CD4-positive, alpha-beta T cell treated with Interleukin-6 for 4 hours (primary cell): ENCODE measurements at places on chromosomes 7 and 10.

DNA sequence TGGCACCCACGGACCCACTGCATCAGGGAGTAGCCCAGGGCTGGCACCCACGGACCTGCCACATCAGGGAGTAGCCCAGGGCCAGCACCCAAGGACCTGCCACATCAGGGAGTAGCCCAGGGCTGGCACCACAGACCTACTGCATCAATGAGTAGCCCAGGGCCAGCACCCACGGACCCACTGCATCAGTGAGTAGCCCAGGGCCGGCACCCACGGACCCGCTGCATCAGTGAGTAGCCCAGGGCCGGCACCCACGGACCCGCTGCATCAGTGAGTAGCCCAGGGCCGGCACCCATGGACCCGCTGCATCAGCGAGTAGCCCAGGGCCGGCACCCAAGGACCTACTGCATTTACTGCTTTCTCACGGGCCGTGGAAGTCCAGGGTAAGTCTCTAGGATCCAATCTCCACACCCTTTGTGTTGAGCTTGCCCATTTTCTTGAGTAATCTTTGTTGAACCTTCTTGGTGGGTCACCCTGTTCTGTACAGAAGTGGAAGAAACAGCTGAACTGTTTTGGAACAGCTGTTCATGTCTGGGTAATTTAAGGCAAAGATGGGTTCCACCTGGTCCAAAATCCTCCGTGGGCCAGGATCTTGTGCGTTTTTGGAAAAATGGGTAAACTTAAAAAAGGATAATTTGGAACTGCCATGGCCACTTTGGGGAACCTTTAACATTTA, 69.0 kb downstream of the VIPR2 start:
- DNase-seq: no peak

DNA sequence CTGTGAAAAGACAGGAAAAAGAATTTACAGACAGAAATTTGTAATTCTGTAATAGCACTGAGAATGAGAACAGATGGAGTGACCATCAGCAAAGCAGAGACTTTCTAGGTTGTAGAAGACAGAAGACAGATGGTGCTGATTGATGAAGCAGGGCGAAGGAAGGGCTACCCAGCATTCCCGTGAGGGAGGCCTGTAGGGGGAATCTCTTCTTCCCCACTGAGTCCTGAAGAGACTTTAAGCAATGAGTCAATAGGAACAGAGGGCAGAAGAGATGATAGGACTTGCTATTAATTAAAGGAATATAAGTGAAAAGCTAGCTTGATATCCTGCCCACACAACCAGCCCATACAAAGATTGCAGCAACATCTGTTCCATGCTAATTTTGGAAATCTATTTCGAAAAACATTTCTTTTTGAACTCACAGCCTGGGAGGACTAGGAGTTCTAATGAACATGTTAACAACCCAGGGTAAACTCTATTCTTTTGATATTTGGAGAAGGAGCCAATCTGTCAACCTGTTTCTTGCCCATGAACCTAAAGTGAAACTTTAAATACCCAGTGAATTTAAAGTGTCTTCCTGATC, 44.1 kb downstream of the RALA start:
- no peak for DNase-seq

- DNase-seq: no peak
Observed at GRCh38 chr10:113142601-113143362, 192.7 kb downstream of the TCF7L2 start.

DNA sequence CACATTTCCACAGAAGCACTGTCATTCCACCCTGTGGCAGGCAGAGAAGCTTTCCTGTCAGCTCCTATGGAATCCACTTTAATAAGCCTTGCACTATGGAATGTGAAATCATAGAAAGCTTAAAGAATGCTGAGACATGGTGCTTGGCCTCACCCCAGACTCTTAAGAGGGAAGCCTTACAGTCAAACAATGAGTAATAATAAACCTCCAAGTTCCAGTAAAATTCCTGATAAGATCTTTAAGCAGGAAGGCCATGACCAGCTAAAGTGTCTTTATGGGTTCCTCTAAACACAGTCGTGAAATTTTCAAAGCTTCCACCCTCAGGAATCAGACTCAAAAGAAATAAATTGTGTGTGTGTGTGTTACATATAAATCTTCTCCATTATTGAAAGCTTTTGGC, 11.9 kb upstream of the TEX36 start:
- DNase-seq: no peak

DNA sequence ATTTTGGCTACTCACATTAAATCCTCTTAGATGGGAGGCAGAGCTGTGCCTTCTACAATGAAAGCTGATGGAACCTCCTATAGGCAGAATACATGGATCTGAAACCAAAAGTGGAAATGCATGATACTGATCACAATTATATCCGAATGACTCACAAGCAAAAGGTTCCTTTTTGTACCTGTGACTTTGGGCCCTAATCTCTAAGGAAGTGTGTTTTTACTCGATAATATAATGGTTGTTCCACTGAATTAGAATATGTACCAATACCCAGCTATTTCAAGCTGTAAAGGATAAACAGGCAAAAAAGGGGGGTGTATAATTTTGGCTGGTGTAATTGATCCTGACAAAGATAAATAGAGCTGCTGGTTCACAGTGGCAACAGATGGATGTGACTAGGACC, 17.6 kb upstream of the LAMB1 start:
- no peak for DNase-seq

DNA sequence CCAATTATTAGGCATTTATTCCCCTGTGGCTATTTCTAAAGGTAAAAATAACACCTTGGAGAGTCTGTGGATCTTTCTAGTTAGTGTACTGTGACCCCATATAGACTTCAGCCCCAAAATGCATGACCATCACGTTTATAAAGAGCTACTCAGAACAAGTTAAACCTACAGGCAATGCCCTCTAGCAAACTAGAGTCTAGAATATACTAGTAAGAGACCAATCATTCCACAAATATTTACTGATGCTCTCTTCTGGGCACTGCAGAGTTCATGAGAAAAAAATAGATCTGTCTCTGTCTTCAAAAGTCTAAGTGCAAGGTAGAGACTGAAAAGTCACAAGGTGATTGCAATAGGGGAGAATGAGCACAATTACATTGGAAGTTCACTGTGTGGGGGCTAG, 20.5 kb upstream of the CALD1 start:
- no peak for DNase-seq

DNA sequence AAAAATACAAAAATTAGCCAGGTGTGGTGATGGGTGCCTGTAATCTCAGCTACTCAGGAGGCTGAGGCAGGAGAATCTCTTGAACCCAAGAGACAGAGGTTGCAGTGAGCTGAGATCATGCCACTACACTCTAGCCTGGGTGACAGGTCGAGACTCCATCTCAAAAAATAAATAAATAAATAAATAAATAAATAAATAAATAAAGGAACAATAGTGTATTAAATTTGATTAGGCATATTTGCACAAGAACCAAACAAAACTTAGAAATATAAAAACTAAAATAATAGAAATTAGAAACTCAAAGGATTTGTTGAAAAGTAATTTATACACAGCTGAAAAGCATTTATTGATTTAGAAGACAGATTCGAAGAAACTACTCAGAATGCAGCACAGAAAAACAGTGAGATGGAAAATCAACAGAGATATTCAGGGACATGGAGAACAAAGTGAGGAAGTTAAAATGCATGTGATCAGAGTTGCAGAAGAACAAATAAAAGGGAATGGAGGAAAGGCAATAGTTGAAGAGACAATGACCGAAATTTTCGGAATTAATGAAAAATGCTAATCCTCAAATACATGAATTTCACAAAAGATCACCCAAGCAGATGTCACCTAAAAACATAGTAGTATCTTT, 17.7 kb downstream of the IFIT3 start:
- no peak for DNase-seq

DNA sequence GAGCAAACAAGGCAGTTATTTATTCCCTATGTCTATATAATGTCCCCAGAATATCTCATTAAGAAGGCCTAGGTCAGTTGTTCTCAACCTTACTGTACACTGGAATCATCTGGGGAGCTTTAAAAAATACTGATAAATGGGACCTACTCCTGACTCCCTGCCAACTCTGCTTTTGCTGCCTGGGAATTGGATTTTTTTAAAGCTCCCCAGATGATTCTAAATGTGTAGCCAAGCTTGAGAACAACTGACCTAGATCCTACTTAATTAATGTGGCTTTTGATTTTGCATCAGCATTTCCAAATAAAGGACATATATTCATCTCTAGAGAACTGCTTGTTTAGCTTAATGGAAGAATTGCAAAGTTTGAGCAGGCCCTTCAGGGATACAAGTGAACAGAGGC, 91.7 kb upstream of the HPS1 start:
- no peak for DNase-seq

DNA sequence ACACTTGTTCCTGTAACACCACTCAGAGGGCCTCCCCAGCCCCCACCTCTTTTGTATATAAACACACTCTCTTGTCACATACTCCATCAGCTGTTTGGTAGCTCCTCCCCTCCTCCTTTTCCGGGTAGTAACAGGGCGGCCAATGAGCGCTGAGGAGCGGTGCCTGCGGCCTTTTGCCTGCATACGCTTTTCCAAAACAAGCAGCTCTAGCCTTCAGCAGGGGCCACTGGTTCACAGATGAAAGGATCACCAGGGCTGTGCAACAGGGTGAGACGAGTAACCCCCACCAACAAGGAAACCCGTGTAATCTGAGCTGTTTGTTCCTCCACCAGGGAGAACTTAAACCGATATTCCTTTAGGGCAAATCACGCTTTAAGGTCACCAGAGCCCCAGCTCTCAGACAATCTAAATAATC, 3.9 kb downstream of the UBE2H start:
- DNase-seq: peak; percentile 82

GRCh38 chr7:7002418-7003062, 176.5 kb upstream of the CCZ1B start:
- DNase-seq: no peak

DNA sequence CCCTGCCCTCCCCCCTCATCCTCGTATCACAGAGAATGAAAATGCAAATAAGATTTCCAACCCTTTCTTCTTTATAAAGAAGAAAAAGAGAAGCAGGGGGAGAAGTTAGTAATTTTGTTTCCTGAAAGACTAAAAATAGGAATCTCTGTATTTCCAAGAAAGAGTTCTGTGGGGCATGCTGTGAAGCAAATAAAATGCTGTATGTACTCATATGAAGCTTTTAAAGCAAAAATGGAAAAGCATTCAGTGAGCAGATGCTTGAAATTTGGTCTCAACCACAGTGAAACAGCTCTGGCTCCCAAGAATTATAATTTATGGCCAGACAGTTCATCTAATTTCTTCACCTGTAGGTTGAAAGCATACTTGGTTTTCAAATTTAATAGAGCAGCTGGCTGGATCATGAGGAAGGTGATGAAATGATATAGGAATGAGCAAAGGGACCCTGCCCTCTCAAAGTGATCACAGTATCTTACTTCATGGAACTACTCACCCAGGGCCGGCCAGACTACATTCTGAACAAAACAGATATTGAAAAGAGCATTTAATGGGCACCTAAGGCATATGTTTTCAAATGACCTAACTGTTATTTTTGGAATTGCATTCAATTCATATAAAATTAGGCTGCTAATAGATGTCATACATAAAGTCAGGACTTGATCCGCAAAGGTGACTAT, 31.4 kb downstream of the SVIL start:
- DNase-seq: no peak

- no peak for DNase-seq
Observed at GRCh38 chr10:3139216-3139910, 33.2 kb downstream of the PITRM1 start.

DNA sequence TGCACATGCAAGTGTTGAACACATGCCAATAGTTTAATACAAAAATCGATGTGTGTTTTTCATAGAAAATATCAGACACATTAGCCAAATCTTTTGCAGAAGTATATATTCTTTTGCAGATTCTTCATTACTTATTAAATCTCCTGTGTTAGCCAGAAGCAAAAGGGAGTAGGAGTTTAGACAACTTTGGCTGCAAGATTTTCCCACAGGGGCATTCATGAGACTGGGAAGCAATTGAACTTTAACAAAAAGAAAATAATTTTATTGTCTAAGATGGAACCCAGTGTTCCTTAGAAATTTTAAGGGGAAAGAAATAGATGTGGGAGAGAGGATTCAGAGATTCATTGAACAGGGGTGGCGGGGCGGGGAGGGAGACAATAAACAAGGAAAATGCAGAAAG, 1336.0 kb downstream of the GATA3 start:
- no peak for DNase-seq

DNA sequence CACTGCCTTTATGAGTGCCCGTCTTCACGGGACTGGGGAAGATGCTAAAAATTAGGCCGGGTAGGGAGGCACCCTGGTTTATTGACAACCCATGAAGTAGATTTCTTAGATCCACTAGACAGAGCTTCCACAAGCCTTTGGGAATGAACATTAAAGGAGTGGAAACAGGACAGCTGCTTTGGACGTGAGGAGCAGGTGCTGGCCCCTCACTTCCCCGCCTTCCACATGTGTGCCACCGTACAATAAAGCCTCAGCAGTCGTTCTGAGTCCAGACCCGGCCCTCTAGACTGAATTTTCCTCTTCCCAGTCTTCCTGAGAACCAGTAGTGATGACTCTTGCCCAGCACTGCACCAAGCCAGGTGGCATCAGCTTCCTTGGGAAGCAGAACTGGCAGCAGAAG, 282.4 kb downstream of the CELF2 start:
- DNase-seq: no peak

DNA sequence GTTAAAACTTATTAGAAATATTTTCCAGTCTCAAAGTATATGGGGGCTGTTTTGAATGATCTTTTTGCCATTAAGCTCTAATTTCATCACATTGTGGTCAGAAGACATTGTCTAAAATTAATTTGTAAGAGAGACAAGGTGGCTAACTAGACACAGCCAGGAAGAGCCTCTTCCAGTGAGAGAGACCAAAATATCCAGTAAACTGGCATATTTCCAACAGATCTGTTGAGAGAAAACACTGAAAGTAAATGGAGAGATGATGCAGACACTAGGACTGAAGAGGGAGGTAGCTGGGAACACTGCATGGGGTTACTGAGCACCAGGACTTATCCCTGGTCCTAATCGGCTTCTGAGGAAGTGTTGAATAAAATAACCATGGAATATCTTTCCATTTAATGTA, 101.5 kb upstream of the TAS2R16 start:
- no peak for DNase-seq

DNA sequence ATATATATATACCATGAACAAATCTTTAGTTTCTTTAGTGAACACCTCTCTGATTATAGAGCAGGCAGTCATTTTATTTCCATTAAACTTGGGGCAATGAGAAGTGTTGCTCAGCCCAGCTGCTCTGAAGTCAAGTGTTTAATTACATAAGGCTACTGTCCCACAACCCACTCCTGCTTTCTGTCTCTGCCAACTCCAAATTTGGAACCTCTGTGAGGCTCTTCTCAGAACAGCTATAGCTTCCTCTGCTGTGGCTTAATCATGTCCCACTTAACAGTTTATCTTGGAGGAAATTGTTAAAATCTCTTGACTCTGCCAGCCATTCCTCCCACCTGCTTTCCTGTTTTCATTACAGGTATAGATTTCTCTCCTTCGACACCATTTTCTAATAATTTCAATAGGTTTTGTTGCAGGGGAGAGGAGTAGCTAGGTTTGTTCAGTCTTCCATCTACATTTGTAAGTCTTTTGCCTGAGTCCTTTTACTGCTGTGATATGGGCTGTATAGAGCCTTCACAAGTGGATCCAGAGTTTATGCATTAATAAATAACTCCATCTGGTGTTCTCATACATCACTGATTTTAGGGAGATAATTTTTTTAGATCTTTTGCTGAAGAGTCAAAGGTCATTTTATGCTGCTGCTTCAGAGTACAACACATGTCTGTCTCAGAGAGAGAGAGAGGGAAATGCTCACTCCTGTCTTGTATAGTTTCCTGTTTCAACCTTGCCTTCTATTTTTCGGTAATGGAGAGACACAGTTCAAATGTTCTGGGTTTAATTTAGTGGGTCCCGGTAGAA, 170.4 kb downstream of the WNT2 start:
- no peak for DNase-seq
